Germinal center (tissue), 1 donor: ENCODE measurements at places on chromosomes 4 and X.
A peak's percentile ranks its signal among the peaks of the same experiment; 100 is the strongest.

- no peak for DNase-seq
These were observed 624.8 kb downstream of the CENPC start for GRCh38 chr4:66920514-66920913.

- no peak for DNase-seq
These were observed 29.6 kb upstream of the NKRF start for GRCh38 chrX:119635799-119636198.

DNA sequence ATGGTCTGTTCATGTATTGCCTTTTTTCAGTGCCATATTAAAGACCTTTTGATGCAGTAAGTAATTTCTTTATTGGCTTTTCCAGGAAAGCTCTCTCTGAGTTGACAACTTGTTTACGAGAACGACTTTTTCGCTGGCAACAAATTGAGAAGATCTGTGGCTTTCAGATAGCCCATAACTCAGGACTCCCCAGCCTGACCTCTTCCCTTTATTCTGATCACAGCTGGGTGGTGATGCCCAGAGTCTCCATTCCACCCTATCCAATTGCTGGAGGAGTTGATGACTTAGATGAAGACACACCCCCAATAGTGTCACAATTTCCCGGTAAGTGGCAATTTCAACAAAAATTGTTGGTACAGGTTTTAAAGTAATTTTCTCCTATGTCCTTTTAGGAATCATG lies 148.0 kb downstream of the STIM2 start:
- no peak for DNase-seq

- no peak for DNase-seq
These were observed 467.6 kb upstream of the CNKSR2 start for GRCh38 chrX:20906571-20906970.

DNA sequence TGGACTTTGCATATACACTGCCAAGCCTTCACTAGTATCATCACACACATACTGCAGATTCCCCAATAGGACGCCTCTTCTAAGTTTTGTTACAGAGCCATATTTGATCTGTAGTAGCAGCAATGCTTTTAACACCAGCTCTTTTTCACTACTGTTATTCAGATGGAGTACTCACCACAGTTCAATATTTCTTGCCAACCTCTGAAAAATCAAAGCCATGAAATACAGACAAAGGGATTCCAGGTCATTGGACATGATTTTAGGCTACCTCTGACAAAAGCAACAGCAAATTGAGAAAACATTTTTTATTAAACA lies 390.7 kb upstream of the ADGRL3 start:
- DNase-seq = no peak

DNA sequence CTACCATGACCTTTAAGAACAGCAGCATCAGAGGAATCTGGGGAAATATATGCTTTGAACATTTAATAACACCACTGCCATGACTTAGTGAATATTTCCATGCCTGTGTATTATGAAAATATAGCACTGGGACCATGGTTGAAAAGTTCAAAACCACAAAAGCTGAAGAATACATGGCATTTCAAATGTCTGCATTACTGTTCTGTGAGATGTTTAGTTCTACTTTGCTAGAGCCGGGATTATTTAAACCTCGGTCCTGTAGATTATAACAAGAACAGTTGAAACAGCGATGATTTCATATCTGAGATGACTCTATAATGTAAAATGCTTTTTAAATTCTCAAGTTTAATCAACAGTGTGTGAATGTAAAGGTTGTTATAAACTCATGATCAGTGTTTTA lies 126.7 kb upstream of the AGA start:
- DNase-seq = no peak

- DNase-seq = no peak
These were observed 37.4 kb downstream of the MGARP start for GRCh38 chr4:139242511-139243051.

DNA sequence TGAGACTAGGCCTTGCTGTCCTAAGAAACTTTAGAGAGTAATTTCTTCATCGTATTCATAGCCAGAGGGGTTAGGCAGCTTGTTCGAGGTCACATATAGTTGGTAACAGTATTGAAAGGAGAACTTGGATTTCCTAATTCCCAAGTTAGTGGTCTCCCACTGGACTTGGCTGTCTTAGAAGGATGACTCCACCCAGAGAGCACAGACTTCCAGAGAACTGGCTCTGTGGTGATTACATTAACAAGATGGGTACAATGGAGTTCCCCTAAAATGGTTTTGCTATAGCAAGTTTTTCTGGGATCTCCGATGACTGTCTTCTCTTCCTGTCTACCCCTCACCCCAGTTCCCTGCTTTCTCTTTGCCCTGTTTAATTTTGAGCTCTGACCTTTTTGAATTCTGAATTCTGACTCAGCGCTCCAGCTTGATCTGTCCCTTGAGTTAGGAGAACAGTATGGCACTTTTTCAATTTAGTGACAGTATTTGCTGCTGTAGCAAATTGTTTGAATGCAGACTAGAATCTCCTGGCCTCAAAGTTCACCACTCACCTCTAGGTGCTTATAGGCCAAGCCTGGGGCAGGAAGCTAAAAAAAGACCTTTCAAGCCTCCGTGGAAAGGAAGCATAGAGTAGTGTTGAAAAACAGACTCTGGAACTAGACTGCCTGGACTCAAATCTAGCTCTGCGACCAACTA lies 6.9 kb downstream of the MSN start:
- DNase-seq = no peak

DNA sequence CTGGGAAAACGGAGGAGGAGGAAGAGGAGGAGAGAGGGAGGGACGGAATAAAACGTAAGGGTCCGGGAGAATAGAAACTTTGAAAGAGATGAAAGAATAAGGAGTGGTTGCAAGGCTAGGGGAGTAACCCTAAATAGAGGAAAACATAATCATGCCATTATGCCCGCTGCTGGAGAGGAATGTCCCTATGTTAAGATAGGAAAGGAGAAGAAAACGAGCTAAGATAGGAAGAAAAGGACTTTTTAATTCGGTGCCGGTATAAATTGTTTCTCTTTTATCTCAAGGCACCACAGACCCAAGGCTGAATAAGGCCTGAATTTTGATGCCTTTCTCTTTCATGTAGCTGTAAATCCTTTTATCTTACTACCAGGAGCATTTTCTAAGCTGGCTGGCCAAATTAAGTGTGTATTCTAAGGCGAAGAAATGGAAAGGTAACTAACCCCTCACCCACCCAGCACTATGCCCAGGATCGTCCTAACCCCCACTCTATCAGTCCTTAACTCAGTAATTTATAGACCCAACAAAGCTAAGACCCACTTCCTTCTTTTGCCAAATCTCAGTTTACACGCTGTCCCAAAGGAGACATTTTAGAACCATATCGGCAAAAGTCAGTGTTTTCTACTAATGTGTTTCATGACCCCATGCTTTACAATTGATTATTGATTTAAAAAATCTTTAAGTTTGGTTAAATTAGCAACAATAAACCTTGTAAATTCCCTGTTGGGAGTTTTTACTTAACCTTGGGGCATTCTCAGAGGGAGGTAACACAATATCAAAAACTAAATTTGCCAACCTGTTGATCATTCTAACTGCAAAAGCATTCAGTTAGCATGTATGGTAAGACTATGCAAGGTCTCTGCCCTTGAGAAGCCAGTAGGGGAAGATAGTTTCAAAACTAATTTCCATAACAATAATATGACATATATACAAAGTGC lies 1.1 kb upstream of the CUL4B start:
- DNase-seq = peak; percentile 2

GRCh38 chr4:26048378-26048882 lies 134.4 kb downstream of the SMIM20 start:
- no peak for DNase-seq

DNA sequence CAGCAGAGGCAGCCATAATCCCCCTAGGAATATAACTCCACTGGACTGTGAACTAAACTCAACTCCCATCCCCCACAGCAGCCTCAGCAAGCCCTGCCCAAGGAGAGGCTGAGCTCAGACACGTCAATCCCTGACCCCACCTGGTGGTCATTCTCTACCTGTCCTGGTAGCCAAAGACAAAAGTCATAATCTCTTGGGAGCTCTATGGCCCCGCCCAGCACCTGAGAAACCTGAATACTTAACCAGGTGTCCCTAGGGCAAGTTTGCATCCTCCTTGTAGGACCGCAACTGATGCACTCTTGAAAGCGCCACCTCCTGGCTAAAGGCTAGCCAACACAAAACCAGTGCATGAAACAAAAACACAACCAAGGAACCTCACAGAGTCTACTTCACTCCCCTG lies 18.4 kb downstream of the CT47B1 start:
- no peak for DNase-seq

GRCh38 chr4:89256203-89256800 lies 51.3 kb downstream of the GPRIN3 start:
- no peak for DNase-seq

GRCh38 chrX:46620505-46620904 lies 46.9 kb downstream of the CHST7 start:
- DNase-seq = no peak

DNA sequence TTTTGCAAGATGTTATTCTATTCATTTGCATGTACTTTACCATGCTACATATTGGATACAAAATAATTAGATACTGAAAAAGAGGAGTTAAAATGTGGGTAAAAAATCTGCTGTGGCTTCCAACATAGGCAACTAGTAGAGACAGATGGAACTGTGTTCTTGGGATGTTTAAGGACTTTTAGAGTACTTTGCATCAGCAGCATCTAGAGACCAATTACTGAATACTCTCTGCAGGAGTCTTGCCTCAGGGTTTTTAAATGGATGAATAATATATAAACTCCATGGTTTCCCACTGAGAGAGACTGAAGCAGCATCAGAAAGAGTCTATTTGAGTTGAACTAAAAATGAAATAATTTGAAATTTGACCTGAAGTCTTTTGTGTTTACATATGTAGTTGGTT lies 676.7 kb downstream of the GALNTL6 start:
- no peak for DNase-seq
